ENCODE measurements at places on chromosomes 5 and 9.
A peak's percentile ranks its signal among the peaks of the same experiment; 100 is the strongest.

- no peak for DNase-seq
Observed at GRCh38 chr9:18489861-18490260, 15.9 kb downstream of the ADAMTSL1 start.

GRCh38 chr9:86275962-86276361 is 6.4 kb downstream of the ISCA1 start:
- no peak for DNase-seq

GRCh38 chr9:85439791-85440190 is 302.0 kb downstream of the AGTPBP1 start:
- no peak for DNase-seq

DNA sequence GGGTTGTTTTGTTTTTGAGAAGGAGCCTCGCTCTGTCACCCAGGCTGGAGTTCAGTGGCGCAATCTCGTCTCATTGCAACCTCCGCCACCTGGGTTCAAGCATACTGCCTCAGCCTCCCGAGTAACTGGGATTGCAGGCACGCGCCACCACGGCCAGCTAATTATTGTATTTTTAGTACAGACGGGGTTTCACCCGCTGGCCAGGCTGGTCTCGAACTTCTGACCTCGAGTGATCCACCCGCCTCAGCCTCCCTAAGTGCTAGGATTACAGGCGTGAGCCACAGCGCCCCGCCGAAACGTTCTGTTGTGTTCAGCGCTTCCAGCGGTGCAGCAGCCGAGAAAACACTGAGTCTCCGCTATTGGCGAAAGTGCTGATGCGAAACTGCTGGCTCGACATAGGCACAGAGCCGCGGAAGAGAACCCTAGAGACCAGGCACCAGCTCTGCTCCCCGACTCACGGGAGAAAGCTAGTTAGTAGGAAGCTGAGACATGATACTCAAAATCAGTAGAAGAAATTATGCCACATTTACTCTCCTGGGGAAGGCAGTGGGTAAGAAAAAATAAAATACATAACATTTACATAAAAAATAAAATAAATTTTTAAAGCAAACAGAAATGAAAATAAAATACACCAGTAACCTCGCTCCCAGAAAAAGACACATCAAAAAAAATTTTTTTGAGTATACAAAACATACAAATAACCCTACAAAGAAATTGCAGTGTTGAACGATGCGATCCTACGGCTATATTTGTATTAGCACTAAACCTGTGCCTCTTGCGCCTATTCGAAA is 31.6 kb downstream of the ANXA2R start:
- DNase-seq: peak; percentile 88

DNA sequence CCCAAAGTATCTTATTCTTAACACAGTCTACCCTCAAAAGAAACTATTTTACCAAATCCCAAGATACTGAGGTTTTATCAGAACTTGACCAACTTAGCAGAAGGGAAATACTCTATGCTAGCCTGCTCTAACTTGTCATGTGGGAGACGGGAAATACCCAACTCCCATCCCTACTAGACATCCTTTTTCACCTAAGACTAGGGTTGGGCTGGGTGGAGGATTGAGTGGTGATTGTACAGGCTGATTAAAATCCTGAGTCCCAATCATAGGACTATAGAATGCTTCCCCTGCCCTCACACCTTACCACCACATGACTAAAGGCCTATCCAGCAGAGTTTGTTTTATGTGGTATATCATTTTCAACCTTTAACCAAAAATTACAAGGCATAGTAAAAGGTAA is 786.5 kb downstream of the TAF11L14 start:
- DNase-seq: no peak

DNA sequence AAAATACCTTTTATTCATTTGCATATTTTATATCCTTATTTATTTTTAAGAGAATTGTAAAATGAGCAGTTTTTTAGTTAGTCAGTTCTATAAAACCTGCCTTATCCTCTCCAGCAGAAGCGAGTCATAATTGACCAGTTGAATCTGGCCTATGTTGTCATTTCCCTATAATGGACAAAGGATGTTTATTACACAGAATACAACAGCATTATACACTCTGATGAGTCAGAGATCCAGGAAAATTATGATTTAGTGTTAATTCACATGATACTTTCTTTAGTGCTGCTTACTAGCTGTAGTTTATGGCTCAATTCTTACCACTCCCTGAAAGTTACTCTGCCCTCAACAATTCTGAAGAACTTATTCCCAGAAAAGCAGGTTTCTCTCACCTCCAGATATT is 26.8 kb upstream of the LURAP1L start:
- DNase-seq: no peak

GRCh38 chr5:33433303-33434240 is 7.2 kb upstream of the TARS1 start:
- no peak for DNase-seq

GRCh38 chr5:36889264-36889663 is 12.7 kb downstream of the NIPBL start:
- no peak for DNase-seq

GRCh38 chr9:128863647-128864046 is 18.1 kb downstream of the KYAT1 start:
- peak; percentile 81 for DNase-seq

- no peak for DNase-seq
Observed at GRCh38 chr9:132327537-132327936, 27.2 kb downstream of the SETX start.

GRCh38 chr5:98173334-98173733 is 600.1 kb upstream of the RGMB start:
- DNase-seq: no peak

GRCh38 chr9:75671354-75671753 is 219.1 kb upstream of the PCSK5 start:
- no peak for DNase-seq

- DNase-seq: no peak
Observed at GRCh38 chr5:178380086-178380485, 147.5 kb upstream of the PHYKPL start.

DNA sequence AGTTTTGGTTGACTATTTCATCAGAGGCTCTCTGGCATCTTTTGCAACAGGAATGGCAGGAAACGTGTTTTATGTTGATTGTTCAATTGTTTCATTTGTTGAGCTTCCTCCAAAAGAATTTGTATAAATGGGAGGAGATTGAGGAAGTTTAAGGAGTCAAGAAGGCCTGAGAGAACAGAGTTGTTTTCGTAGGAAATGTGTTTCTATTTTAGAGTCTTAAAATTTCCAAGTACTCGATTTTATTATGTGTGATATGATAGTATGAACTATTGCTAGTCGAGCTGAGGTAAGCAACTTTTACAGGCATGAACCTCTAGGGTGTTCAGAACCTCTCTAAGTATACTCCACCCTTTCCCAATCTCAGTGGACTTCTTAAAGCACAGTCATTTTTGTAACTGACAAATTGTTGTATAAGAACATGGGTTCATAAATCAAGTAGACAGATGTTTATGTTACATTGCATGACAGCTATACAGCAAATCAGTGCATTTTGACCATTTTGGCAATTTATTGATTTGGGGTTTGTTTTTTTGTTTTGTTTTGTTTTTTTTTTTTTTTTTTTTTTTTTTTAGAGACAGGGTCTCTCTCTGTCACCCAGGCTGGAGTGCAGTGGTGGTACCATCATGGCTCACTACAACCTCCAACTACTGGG is 47.4 kb downstream of the POLK start:
- DNase-seq: no peak

DNA sequence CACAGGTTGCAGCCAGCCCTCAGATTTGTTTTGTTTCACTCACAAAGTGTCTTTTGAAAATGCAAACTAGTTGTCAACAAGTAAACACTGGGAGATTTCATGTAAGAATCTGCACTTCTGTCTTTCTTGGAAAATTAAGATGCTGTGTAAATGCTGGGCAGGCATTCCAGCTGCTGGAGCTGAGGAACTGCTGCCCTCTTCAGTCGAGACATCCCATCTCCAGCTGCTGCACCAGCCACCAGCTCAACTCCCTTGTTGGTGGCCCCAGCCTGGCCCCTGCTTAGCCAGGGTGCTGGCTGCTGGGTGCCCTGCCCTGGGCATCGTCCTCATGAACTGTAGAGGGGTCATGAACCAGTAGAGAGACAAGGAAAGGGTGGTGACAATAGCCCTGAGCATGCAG is 33.1 kb upstream of the AFAP1L1 start:
- no peak for DNase-seq

All from immature natural killer cell (primary cell).